ENCODE measurements at places on chromosomes 7 and 10.

DNA sequence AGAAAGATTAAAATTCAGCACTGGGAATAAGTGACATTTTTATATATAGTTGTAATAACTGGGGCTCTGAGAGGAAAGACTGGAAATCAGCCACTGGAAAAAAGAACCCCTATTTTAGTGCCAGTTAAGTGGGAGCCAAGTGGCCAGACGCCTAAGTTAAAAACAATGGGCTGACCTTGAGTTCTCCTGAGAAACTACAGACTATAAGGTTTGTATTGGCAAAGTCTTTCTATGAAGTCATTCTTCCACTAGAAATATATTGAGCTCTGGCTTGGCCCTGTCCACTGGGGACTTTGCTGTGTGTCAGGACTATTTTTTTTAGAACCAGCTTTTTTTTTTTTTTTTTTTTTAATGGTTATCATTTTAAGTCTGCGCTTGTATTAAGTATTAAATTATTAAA lies 210.6 kb upstream of the FZD8 start:
- DNase-seq: no peak

DNA sequence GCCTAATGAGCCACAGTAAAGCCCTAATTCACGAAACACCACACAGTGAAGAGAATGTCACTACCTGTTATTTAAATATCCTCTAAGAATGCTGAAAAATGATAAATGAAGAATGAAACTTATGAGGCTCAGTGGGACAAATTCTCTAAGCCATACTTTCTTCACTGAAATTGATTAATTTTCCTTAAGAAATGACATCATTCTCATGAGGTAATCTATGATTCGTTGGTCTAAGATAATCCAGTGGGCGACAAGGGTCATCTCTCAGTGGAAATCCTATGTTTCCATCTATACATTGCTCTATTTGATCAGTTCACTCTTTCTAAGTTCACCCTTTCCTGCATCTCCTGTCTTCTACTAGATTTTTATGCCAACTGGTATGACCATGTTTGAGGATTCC lies 330.4 kb upstream of the ANKRD30A start:
- no peak for DNase-seq

GRCh38 chr10:119908166-119908565 lies 15.6 kb downstream of the SEC23IP start:
- no peak for DNase-seq

GRCh38 chr10:101941871-101942270 lies 98.3 kb upstream of the KCNIP2 start:
- no peak for DNase-seq

GRCh38 chr7:127979113-127979727 lies 52.0 kb downstream of the LRRC4 start:
- DNase-seq: no peak

DNA sequence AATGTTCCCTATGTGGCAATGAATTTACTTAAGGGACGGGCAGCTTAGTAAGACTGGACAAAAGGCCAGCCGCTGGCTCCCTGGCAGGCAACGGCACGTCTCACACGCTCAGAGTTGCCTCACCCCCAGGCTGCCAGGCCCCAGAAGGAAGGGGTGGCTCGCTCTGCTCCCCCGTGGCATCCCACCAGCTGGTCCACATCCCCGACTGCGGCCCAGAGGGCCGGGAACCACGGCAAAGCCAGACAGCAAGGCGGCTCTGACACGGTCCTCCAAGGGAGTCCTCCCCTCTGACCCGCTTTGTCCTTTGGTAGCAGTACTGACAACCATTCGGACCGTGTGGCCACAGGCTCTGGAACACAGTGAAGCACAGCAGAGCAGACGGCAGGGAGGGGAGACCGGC lies 34.1 kb downstream of the NUDT1 start:
- DNase-seq: no peak

DNA sequence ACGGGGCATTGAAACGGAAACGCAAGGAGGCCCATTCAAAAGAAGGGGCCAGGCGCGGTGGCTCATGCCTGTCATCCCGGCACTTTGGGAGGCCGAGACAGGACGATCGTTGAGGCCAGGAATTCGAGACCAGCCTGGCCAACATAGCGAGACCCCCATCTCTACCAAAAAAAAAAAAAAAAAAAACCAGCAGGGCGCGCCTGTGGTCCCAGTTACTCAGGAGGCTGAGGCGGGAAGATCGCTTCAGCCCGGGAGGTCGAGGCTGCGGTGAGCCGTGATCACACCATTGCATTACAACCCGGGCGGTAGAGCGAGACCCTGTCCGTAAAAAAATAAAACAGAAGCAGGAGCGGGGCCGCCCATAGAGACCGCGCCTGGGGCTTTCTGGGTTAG lies 396 bp downstream of the PSMG3 start:
- DNase-seq: no peak

DNA sequence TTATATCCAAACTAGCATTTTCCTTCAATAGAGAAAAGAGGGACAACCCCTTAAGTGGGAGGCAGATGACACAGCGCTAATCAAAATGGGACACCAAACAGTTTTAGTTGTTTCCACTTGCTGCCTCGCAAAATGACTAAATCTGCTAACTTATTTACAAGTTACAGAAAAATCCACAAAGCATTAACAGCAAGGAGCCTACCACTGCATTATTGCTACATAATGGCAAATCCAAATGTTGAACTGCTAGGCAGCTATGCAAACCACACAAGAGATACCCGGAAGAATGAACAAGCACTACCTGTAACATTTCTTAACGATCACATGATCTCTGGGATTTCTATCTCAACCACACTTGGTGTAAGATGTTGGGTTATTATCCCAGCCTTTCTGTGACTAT lies 96.7 kb downstream of the SFMBT2 start:
- no peak for DNase-seq

DNA sequence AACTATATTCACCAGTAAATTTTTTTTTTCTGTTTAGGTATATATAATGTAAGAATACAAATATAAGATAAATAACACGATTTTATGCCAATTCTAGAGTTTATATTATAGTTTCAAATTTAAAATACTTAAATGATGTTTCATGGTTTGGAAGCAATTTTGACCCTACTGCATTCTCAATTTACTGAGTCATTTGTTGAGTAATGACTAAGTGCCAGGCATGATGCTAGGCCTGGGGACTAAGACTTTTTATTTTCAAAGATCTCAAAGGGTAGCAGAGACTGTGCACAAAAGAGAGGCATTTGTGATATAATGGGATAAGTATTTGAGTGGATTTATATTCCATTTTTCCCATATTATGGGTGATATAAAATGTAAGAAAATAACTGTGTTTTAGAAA lies 78.9 kb upstream of the SMIM30 start:
- DNase-seq: no peak

Measured in stimulated activated CD4-positive, alpha-beta T cell treated with anti-CD3 and anti-CD28 coated beads, Interleukin-15, amount 100 ng/mL, for 48 hours (primary cell).